ENCODE measurements at places on chromosomes 1 and 21.
A peak's percentile ranks its signal among the peaks of the same experiment; 100 is the strongest.

- DNase-seq = no peak
These were observed 48.0 kb downstream of the ACTN2 start for GRCh38 chr1:236734141-236734765.

DNA sequence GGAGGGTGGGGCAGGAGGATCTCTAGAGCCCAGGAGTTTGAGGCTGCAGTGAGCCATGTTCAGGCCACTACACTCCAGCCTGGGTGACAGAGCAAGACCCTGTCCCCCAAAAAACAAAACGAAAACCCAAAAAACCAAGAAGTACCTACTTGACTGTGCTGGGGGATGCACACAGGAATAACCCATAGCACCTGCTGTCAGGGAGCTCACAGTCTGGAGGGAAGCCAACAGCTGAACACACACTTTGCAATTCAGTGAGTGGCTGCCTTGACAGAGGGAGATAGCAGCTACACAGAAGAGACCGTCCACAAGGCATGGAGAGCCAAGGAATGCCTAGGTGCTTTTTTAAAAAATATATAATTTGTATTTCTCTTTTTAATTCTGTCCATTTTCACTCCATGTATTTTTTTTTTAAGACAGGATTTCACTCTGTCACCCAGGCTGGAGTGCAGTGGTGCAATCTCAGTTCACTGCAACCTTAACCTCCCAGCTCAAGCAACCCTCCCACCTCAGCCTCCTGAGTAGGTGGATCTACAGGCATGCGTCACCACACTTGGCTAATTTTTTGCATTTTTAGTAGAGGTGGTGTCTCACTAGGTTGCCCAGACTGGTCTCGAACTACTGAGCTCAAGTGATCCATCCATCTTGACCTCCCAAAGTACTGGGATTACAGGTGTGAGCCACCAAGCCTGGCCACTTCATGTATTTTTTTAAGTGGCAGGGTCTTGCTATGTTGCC lies 68.7 kb downstream of the NID1 start:
- no peak for DNase-seq

DNA sequence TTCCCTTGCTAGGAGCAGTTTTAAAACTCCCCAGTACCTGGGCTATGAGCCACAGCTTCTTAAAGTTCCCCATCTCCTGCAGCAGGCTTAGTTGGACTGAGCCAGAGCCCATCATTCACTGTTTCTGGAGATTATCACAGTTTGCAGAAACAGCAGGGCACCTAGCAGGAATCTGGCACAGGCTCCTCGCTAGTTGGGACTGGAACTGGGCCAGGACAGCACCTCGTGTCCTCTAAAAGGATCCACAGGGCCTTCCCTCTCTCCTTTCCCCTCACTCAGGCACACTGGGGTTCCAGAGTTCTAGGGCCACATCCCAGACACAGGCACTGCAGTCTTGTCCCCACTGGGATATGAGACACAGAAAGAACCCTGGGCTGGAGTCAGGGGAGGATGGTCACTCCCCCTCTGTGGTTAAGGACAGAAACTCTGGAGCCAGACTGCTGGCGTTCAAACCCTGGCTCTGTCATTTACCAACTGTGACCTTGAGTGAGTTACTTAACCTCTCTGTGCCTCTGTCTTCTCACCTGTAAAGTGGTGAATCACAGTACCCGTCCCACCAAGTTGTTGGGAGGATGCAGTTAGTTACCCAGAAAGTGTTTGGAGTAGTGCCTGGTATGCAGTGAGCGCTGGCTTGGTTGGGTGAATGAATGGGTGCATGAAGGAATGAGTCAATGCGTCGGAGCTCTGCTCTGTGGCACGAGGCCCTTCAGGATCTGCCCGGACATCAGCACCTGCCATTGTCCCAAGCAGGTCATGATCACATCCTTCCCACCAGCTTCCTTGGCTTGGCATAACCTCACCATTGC lies 18.8 kb upstream of the ECE1 start:
- no peak for DNase-seq

DNA sequence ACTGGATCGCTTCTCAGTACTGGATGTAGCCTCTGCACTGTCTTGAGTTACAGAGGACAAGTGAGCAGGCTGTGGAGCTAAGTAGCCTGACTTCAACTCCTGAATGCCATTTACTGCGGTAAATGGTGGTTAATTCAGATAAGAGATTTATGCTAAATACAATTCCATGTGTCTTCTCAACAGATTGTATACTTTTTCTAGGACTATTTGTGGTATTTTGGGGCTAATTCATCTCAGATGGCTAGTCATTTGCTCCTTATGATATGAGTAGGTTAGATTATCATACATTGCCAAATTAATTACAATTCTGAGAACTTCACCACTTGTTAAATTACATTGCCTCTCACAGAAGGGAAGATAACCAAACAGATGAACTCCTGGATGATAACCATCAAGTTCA lies 90.5 kb downstream of the NTNG1 start:
- DNase-seq = no peak

DNA sequence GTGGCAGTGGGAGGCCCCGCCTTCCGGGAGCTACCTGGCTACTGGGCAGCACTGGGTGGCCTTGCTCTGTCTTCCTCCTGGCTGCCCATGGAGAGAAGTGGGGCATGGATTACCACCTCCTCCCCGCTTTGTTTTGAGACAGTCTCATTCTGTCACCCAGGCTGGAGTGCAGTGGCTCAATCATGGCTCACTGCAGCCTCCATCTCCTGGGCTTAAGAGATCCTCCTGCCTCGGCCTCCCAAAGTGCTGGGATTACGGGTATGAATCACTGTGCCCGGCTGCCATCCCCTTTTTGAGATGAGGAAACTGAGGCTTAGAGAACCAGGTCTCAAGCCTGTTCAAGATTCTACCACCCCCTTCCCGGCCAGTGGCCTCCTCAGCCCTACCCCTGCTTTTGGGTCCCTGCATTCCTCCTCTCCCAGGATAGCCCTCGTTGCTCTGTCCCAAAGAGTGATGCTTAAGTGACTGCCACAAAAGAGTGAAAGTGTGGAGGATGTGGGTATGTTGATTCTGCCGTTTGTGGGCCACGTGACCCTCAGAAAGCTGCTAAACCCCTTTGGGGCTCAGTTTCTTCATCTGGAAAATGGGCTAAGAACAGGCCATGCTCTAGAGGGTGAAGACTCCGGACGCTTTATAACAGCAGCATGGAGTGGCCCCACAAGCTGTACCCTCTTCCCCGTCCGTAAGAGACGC lies 7.8 kb downstream of the HES3 start:
- DNase-seq = no peak

DNA sequence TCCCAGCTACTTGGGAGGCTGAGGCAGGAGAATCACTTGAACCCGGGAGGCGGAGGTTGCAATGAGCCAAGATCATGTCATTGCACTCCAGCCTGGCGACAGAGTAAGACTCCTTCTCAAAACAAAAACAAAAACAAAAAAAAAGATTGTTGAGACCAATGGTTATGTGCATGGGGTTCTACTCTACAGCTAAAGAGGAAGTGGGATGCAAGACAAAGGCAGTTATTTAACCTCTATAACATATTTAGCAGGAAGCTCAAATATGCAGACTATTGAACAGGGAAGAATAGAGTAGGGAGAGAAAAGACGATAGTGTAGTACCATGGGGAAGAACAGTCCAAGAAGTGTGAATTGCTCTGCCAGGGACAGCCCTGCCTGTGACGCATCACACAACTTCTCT lies 227.7 kb downstream of the SMYD3 start:
- DNase-seq = no peak

- DNase-seq = peak; percentile 45
These were observed 218.0 kb upstream of the GALNT2 start for GRCh38 chr1:229848752-229849677.

- DNase-seq = peak; percentile 81
These were observed 49.8 kb downstream of the KCNJ15 start for GRCh38 chr21:38306433-38307141.

DNA sequence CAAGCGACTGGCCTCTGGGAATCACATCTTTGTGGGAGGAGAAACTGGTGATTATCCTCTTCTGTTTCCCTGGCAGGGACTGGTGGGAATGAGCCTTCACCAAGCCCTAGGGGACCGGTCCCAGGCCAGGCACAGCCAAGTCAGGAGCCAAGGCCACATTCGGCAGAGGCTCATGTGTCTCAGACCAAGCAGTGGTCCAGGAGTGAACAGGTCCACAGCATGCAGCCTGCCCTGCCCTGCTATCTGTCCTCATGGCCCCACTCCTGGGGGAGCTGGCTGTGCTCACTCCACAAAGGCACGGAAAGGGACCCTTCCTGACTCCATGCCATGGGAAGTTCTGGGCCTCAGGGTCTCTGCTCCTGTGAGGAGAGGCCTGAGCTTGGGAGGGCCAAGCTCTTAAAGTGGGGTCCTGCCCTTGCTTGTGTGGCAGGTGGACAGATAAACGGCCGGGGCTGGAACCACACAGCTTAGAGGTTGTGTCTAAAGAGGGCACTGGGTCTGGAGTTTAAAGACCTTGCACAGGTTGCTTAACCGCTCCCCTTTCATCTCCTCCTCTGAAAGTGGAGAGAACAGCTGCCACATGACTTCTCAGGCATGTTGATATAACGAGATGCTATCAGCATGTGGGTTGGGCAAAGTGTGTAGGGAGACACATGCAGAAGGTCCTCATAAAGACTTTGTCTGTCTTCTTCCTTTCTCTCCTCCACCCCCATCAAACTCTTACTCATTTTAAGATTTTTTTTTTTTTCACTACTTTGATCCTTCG lies 57.5 kb downstream of the CASQ2 start:
- no peak for DNase-seq

- DNase-seq = no peak
These were observed 70.4 kb upstream of the SSBP3 start for GRCh38 chr1:54476530-54477109.

GRCh38 chr1:237894131-237894530 lies 3.4 kb upstream of the ZP4 start:
- no peak for DNase-seq

- peak; percentile 60 for DNase-seq
These were observed 84.9 kb upstream of the SLC44A3 start for GRCh38 chr1:94734963-94735901.

GRCh38 chr1:183830389-183830788 lies 25.5 kb downstream of the RGL1 start:
- no peak for DNase-seq

DNA sequence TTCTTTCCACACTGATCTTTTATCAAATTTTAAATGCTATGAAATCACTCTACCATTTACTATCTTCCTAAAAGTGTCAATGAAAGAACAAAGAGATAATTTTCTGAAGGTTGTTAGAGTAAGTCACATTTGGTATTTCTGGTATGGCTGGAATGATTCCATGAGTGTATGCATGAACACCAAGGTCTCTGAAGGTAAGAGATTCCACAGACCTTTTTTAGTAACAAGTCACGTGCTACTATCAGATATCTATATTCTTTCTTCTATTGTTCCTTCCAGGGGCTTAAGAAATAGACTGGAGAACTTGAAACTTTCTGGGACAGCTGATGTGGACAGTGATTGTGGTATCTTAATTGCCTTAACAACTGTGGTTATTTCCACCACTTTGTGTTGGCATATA lies 265.0 kb downstream of the SDCCAG8 start:
- no peak for DNase-seq

GRCh38 chr1:187034501-187034900 lies 205.8 kb downstream of the PLA2G4A start:
- no peak for DNase-seq

DNA sequence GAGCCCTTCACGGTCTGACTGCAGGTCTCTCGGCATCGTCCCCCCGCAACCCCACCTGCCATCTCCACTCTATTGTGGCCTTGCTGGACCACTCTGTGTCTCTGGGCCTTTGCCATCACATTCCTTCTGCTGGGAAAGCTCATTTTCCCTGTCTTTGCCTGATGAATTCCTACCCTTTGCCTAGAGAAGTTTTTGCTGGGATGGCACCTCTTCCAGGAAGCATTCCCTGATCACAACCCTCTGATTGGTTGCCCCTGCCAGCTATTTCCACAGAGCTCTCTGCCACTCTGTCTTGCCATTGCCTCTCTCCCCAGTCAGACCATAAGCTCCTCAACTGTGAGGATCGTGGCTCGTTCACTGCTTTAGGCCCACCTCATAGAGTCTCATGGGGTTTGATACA lies 28.9 kb upstream of the GPR37L1 start:
- no peak for DNase-seq

DNA sequence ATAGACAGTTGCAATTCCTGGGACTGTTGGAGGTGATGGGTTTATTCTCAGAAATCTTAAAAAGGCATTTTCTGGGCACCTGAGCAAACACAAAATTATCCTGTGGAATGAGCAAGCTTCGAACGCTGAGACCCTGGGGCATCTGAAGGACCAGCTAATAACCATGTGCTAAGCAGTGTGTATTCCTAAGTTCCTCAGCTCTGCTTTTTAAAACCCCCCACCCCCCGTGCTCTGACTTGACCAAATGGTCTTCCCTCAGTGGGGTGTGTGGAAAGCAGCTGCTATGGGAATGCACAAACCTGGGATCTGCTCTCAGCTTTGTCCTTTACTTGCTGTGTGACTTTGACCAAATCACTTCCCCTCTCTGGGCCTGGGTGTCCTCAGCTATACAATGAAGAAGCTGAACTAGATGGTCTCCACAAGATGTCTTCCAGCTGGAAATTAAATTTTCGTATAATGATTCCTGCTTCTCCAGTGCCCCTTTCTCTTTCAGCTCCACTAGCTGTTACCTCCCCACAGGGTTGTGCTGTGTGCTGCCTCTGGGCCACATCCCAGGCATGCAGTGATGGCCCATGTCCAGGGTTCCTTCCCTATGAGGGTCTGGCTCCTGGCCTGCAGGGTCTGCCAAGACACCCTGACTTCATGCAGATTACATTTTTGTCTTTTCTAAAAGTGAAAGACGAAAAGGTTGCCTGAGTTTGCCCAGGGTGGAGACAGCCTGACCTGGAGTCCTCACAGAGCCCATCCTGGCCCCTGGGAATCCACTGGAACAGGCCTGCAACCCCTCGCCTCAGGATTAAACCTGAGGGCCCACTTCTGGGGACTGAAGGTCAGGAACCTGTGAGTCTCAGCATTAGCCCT lies 14.9 kb upstream of the CD247 start:
- DNase-seq = no peak

- DNase-seq = no peak
These were observed 3.9 kb downstream of the JTB start for GRCh38 chr1:153973525-153973924.

- peak; percentile 87 for DNase-seq
These were observed 70.4 kb upstream of the SAMSN1 start for GRCh38 chr21:14616380-14617039.

DNA sequence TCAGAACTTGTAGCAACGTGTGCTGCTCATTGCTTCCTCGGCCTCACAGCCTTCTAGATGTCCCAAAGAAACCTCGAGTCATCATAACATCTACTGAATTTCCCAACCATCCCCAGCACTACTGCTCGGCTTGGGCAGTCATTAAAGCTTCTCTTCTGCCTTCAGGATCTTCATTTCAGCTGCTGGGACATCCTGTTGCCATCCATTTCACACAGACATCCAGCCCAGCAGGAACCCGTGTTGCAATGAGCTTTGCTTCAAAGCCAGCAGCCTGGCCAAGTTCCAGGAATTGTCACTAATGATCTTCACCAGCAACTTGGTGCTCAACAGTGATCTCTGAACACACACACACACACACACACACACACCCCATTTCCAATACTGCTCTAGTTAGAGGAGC lies 18.5 kb downstream of the WLS start:
- no peak for DNase-seq

- peak; percentile 39 for DNase-seq
These were observed 445.0 kb downstream of the SETD4 start for GRCh38 chr21:35615325-35615724.

Measured in suppressor macrophage treated with lipopolysaccharide for 1 hour (primary cell).